OCI-LY7 (cell line): ENCODE measurements at places on chromosomes 3 and 15.

DNA sequence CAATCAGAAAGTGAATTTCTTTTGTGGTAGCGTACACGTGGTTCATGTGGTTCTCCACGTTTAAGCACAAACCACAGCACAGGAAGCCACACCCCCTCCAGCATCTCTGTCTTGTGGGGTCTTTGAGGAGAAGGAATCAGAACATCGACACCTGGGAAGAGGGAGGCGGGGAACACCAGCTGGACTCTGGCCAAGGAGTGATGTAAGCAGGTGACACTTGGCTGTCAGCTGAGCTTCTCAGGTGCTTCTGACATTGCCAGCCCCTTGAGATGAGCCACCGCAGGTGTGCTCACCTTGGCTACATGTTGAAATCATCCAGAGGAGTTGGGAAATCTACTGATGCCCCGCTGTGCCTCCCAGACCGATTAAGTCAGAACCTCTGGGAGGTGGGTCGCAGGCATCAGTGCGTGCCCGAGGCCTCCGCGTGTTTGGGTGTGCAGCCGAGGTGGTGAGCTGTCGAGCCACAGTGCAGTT is 85.0 kb downstream of the FAM81A start:
- DNase-seq, result peak; percentile 25

- DNase-seq, result peak; percentile 37
Measured at GRCh38 chr3:48990636-48991469, 812 bp downstream of the P4HTM start.

GRCh38 chr3:141900343-141900742 is 23.9 kb downstream of the ATP1B3 start:
- DNase-seq, result no peak

DNA sequence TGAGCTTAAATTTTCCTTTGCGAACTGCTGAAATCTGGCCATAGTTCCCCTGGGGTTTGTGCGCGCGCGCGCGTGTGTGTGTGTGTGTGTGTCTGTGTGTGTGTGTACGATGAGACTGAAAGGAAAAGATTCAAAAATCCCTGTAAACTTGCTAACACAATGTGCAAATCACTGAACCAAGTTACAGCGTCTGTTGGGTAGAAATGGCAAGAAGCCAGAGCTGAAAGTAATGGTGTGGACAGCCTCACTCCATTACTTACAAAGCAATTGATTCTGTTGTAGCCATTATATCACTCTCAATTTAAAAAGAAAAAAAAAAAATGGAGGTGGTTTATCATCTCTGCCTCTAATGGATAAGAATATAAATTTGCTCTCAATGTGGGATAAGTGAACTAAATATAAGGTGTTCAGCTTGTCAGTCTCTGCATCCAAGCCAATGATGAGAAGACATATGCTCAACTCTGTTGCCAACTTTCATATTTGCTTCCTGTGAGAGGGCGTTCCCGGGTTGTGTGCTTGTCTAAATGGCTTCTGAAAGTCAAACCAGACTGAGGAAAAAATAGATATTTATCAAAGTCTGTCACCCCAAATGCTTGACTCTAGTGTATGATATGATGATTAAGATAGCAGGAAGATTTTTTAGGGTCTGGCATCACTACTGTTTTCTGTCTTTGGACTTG is 422.2 kb downstream of the ZNF385D start:
- DNase-seq, result no peak

GRCh38 chr3:89059211-89059925 is 48.1 kb upstream of the EPHA3 start:
- no peak for DNase-seq

- no peak for DNase-seq
Measured at GRCh38 chr15:58951388-58952007, 18.0 kb upstream of the SLTM start.

DNA sequence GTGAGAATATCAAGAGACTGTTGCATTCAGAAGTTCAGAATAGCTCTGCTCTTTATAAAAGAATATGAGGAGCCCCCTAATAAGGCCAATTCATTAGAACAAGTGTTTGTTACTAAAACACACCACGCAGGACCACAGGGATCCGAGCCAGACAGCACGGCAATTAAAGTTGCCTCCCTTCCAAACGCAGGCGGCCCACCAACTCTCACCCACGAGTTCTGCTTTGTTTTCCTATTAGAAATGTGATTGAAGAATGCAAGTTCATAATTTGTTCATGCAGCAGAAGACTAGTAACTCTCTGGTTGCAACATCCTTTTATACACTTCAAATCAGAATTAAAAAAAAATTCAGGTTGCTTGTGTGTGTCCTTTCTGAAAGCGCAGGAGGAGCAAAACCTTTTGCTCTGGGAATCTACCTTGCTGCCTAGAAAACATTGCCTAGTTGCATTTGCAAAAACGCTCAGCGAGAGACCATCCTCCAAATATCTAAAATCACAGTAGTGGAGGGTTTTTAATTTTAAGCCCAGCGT is 1044.1 kb upstream of the NR2F2 start:
- no peak for DNase-seq
